ENCODE measurements at places on chromosomes 4 and X.

DNA sequence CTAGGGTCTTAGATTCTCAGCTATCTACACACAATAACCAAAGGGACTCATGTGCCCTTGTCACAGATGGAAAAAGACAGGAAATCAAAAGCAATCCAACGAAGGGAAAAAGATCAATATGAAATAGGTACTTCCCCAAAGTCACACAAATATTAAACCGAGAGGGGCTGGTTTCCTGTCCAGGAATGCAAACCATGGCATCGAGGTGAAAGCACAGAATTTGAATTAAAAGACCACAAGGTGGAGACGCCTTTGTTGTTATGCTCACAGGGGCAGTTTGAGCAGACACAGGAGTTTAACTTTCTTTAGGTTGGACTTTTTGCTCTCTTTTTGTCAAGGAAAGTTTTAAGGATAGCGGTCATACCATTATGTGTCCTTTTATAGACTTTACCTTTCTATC is 14.3 kb downstream of the H2BW1 start:
- DNase-seq, result no peak

- no peak for DNase-seq
These were observed 625 bp upstream of the GABRA4 start for GRCh38 chr4:46994007-46994405.

- no peak for DNase-seq
These were observed 23.2 kb upstream of the ADD1 start for GRCh38 chr4:2820216-2820982.

- DNase-seq, result no peak
These were observed 122.9 kb downstream of the C4orf33 start for GRCh38 chr4:129218897-129219296.

DNA sequence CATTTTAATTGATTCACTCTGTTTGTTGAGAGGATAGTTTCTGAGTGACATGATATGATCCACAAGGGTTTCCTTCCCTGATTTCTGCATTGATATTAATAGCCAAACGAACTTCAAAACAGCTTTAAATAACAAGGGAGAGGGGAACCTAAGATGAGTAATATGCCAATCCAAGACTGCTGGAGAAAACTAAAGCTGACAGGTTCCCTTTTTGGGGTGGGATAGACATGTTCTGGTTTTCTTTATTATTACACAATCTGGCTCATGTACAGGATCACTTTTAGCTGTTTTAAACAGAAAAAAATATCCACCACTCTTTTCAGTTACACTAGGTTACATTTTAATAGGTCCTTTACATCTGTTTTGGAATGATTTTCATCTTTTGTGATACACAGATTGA is 182.2 kb downstream of the AR start:
- no peak for DNase-seq

DNA sequence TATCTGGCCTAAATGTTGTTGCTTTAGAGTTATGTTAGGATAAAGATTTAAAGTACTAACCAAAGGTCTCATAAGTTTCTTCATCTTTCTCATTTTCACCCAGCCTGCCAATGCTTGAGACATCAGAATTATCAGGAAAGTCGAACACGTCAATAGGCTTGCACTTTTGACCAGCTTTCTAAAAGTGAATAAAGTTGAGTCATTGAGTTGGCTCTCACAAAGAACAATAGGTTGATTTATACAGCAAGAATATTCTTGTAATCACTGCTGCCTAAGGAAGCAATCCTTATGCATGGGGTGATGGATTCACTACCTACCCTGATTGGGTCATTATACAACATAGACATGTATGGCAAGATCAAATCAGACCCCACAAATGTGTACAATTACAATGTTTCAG is 5.0 kb downstream of the CENPU start:
- DNase-seq, result no peak

- DNase-seq, result no peak
These were observed at the start of gene FAT1 for GRCh38 chr4:186723292-186724057. Gene FAT1, minus strand, starts transcription at chr4:186723856. Its CDS starts 14,029 bp downstream, at chr4:186709827.

DNA sequence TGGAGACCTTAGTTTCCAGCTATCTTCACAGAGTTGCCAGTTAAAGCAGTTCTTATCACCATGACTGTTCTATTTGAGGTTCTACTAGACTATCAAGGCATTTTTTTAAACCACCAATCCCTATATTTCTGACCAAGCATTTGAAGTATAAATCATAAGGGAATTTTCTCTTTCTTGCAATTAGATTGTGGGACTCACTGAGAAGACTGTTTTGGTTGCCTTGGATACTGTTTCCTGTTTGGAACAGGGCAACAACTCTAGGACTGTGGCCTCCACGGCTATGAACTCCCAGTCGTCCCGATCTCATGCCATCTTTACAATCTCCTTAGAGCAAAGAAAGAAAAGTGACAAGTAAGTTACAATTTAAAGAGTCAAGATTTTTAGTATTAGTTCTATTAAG is 11.8 kb downstream of the KIF4A start:
- no peak for DNase-seq

GRCh38 chrX:42485601-42486000 is 292.4 kb downstream of the PPP1R2C start:
- no peak for DNase-seq

DNA sequence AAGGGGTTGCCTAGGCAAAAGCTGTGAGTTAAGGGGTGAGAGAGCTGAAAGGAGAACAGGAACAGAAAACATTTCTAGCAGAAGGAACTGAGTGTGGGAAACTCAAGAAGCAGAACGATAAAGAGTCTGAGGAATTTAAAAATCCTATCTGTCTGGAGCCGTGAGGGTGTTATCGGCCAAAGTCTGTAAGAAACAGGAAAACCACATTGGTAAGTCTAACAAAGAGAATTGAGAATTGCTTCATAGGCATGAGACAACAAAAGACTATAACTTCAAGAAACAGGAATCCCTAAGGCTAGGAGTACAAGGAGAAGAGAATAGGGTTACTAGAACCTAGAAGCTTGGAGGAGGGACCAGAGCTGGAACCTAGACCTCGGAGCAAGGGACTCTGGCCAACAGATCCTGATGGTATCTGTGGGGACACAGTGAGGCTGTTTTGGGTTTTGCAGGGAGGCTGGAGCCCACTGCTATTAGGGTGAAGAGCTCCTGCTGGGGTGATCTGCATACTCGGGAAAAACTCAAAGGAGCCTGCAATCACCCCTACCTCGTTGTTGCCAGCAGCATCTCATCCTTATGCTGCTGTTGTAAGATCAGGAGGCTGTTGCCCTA is 175.6 kb downstream of the FBXO8 start:
- no peak for DNase-seq

GRCh38 chrX:13411496-13412207 is 91.8 kb upstream of the ATXN3L start:
- no peak for DNase-seq

DNA sequence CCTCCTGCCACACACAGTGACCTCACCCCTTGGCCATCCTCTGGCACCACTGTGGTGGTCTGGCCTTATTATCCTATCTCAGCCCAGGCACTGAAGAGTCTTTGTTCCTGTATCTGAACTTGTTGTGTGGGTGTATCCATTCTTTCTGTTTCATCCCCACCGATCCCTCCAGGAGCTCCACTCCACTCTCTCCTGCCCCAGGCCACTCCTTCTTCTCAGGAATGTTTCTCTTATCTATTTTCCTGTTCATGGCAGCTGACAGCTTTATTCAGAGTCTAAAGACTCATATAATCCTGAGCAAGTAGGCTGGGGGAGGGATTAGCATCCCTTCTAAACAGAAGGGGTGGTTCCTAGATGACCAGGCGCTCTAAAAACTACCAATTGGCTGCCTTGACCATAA is 150.0 kb downstream of the ANAPC10 start:
- no peak for DNase-seq

- no peak for DNase-seq
These were observed 130.2 kb downstream of the ELOVL6 start for GRCh38 chr4:110068248-110068647.

- no peak for DNase-seq
These were observed 1068.4 kb downstream of the PCDH18 start for GRCh38 chr4:136463941-136464340.

- no peak for DNase-seq
These were observed 55.2 kb downstream of the AREG start for GRCh38 chr4:74499986-74500781.

DNA sequence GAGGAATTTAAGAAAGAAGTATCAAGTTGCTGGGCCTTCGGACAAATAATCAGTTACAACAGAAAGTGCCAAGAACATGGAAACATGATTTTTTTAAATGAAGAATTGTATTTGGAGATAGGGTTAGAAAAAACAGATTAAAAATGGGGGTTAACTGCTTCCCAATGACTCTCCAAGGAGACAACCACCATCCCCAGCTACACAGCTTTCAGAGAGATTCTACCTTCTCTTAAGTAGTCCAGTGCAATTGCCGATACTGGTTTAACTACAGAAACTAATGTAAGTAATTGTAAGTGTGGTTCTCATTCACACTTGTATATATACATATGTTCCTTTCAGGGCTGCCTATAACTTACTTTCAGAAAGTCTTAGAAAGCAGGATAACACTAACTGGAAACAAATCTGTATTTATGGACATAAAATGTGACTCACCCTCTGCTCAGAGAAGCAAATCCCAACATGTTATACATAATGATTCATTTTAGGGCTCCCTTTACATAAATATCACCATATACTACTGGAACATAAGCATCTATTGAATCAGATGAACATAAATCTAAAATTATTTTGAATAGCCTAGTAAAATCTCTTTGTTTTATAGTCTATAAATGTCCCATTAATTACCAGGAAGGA is 248.9 kb upstream of the UGT8 start:
- DNase-seq, result no peak

DNA sequence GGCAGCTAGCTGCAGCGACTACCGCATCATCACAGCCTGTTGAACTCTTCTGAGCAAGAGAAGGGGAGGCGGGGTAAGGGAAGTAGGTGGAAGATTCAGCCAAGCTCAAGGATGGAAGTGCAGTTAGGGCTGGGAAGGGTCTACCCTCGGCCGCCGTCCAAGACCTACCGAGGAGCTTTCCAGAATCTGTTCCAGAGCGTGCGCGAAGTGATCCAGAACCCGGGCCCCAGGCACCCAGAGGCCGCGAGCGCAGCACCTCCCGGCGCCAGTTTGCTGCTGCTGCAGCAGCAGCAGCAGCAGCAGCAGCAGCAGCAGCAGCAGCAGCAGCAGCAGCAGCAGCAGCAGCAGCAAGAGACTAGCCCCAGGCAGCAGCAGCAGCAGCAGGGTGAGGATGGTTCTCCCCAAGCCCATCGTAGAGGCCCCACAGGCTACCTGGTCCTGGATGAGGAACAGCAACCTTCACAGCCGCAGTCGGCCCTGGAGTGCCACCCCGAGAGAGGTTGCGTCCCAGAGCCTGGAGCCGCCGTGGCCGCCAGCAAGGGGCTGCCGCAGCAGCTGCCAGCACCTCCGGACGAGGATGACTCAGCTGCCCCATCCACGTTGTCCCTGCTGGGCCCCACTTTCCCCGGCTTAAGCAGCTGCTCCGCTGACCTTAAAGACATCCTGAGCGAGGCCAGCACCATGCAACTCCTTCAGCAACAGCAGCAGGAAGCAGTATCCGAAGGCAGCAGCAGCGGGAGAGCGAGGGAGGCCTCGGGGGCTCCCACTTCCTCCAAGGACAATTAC is 1.4 kb downstream of the AR start:
- no peak for DNase-seq

DNA sequence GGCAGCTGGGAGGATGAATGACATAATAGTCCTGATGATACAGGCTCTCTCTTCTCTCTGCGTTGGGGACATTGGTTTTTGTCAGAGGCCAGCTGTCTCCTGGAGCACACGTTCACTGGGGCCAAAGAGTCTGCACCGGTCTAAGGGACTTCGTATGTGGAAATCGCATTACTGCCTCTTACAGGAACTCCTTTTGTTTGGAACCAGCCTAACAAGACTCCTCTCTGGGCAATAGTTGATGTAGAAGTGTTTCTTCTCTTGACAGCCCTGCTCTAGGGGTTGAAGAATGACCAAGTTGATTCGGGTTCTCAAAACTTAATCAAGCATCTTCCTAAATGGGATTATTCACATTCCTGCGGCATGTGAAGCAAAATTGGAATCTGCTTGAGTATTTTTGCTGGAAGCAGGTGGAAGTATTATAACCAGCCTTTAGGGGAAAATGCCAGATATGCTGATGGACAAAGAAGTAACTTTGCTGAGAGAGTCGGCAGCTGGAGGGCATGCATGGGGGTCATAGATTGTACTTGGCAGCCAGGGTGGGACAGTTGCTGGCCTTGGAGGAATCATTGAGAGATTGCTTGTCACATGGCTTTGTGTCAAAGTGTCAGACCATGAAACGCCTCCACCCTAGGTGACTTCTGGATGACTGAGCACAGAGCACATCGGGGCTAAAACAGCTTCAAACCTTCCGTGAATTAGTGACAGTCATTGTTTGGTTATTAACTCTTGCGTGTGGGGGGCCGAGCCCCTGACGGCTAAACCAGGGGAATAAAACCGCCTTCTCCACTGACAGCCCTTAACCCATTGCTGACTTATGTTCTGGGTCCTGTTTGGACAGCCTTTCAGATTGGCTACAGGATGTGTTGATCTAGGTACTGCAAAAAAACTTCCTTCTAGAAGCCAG is 34.4 kb upstream of the SLC34A2 start:
- no peak for DNase-seq

DNA sequence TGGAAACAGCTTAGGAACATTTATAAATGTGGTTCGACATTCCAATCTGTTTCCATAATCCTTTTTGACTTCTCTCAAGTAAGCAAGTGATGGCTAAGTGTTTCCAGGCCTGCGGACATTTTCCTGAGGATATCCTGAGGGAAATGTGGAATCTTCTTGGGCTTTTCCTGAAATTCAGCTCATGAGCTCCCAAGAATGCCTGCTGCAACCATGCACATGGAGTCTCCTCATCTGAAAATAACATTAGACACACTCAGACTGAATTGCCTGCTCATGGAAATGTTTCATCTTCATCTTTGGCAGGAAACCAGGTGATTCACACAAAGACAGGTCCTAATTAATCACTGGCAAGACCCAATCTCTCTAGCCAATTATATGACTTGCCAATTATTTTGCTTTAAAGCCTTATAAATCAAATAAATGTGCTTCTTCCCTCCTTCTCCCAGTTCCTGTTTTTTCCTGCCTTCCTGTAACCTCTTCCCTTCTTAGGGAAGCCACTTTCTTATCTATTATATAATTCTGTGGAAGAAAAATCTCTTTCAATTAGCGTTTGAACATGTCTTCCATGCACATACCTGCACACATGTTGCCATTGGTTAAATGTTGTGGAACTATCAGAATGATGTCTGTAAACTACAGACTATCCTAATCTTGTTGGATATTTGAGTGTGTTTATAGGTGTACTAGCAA is 104.6 kb upstream of the MXRA5 start:
- DNase-seq, result no peak
